Inflammatory macrophage treated with lipopolysaccharide for 4 hours (primary cell): ENCODE measurements at places on chromosomes 13 and 19.
A peak's percentile ranks its signal among the peaks of the same experiment; 100 is the strongest.

GRCh38 chr13:44273991-44274770, 99.4 kb upstream of the SERP2 start:
- DNase-seq, result peak; percentile 87

GRCh38 chr13:110521296-110521680, 40.2 kb downstream of the RAB20 start:
- no peak for DNase-seq

- no peak for DNase-seq
Observed at GRCh38 chr19:852136-853013, at the start of gene ELANE. Gene ELANE (plus strand): TSS chr19:852303. CDS start chr19:852329, 26 bp downstream.

- no peak for DNase-seq
Observed at GRCh38 chr13:25692099-25692498, 320.3 kb downstream of the ATP8A2 start.

- DNase-seq, result no peak
Observed at GRCh38 chr13:99417201-99418102, 83.8 kb upstream of the TM9SF2 start.

DNA sequence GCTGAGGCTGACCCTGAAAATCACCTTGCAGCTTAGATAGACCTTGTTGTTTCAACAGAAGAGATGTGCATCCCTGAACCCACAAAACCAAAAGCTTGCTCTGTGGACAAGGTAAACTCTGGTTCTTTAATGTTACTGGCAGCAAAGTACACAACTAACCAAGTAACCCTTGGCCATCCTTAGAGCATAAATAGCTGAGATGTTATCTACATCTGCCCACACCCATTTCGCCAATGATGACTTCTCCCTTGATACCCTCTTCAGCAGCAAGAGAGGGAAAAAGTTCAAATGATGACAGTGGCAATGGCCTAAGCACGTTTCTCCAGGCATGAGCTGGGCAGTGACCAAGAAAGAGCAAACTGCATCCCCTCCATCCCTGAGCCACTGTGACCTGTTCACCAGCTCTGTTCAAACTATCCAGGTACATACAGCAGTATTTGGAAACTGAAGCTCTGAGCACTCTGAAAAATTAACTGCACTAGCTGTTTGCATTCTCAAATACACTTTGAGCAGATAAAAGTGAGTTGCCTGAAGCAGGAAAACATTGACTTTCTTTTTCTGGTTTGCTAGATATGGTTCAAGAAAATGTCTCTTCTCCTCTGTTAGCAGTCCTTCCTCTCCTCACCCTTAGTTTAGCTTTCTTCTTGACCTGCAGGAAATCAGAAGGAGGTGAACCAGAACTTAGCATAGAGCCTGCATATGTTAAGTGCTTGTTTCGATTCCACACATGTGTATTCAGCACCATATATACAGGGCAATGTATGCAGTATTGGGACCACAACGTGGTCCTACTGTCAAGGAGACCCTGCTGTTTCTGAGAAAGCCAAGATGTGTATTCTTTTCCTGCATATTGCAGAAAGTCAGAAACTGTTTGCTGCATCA, 231.7 kb downstream of the FOXO1 start:
- DNase-seq, result no peak

GRCh38 chr19:35290381-35291127, 1.4 kb upstream of the MAG start:
- DNase-seq, result no peak

- no peak for DNase-seq
Observed at GRCh38 chr19:5440299-5440698, 14.9 kb upstream of the ZNRF4 start.

DNA sequence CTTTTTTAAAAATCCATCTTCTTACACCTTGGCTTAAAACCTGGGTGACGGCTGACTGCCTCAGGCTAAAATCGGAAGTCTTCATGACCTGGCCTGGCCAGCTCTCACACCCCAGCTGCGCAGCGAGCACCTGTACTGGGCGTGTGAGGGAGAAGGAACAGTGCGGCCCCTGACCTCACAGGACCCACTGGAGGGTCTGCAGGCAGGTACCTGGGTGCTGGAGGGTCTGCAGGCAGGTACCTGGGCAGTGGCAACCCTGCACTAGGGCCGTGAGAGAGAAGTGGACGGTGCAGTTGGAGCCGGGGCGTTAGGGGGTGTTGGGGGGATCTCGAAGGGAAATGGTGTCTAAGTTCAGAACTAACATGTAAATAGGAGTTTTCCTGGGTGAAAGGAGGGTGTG, 144.3 kb downstream of the STK24 start:
- DNase-seq, result no peak

- DNase-seq, result no peak
Observed at GRCh38 chr19:38019396-38019724, 112.4 kb downstream of the SIPA1L3 start.

GRCh38 chr13:51697855-51698254, 106.1 kb downstream of the DHRS12 start:
- no peak for DNase-seq

- no peak for DNase-seq
Observed at GRCh38 chr13:110187641-110188161, 119.3 kb downstream of the COL4A1 start.

GRCh38 chr13:38657191-38657590, 29.7 kb upstream of the FREM2 start:
- DNase-seq, result no peak

- no peak for DNase-seq
Observed at GRCh38 chr13:96299235-96299634, 209.3 kb downstream of the HS6ST3 start.

- no peak for DNase-seq
Observed at GRCh38 chr13:86839221-86839620, 832.0 kb upstream of the SLITRK5 start.

GRCh38 chr19:33063753-33064457, 783 bp downstream of the RHPN2 start:
- no peak for DNase-seq

DNA sequence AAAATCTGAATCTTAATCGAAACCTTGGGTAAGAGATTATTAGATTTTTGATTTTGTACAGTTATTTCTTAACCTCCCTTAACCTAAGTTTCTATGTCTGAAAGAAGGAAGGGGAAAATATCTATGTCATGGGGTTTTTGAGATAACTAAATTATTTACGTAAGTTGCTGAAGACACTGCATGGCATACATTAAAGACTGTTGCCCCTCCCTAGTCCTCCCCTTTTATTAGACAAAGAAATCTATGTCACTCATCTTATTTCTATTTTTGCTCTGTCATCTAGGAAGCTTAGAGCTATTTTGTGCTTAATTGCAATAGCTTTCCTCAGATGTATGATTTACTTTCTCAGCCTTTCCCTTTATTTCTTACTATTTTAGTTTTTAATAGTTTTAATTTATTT, 15.0 kb downstream of the COG6 start:
- no peak for DNase-seq
